ENCODE measurements at places on chromosomes 3 and 15. TPM values are rescaled to one million over a fixed set of nuclear protein-coding genes. Genes with fewer than 3 reads are reported as not detected.

DNA sequence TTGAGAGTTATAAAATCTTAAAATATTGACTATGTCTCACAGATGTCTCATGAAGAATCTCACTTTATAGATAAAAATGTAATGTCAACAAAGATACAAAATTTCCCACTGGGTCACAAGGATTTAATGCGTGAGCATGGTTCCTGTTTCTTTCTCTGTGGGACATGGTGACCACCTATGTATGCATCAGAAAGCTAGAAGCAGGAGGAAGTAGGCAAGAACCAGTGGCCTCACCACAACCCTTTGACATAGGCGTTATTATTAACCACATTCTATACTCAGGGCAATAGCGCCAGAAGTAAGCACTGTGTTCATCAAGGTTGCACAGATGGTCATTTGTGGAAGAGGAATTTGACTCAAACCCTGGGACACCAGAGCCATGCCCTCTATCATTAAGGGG, 11.7 kb upstream of the ADAMTS17 start:
- DNase-seq: no peak

GRCh38 chr15:58987036-58987435, 427 bp upstream of the RNF111 start:
- DNase-seq: no peak

DNA sequence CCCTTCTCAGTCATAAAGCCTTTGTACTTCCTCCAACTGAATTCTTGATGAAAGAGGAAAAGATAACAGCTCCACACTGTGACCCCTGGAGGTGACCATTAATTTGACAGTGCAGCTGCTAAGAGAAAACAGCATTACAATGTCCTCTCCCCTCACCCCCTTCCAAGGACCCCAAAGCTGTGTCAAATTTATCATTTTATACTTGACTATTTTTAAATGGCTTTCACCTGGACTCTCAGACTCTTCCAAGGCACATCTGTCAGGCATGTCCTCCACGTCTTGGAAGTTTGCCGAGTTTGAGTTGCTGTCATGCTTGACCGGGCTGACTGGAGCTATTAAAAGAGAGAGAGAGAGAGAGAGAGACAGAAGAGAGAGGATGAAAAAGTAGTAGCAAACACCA, 236.5 kb downstream of the WDR72 start:
- no peak for DNase-seq

DNA sequence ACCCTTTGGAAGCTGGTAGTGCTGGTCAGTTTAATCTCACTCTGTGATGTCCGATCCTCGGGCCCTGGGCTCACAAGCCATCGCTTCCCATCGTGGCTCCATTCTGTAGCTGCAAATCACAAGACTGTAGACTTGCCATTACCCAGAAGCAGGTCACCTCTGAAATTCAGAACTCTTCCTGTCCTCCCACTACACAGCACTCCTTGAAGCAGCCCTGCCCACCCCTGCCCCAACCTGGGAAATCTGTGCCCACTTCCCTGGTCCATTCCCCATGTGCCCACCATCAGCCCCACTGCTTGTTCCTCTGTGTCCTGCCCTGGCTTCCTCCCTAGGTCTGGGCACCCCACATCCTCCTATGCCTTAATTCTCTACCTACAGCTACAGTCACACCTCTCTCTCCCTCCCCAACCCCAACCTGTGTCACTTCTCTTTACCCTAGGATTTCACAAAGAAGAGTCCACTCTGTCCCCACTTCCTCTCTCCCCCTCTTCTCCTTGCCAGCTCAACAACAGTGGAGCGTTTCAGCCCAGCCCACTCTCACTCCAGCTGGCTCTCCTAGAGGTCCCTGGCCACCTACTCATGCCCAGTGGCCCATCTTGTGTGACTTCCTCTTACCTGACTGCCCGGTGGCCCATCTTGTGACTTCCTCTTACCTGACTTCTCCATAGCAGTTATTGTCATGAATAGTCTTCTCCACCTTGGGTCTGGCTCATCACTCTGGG, 8.3 kb downstream of the ZNF710 start:
- peak; percentile 20 for DNase-seq

Gene GOLGA8Q
- not detected for total RNA-seq

Gene CCRL2
- total RNA-seq: not detected

Measured in endodermal cell (in vitro differentiated cells).